ENCODE measurements at places on chromosomes 2 and 18.

DNA sequence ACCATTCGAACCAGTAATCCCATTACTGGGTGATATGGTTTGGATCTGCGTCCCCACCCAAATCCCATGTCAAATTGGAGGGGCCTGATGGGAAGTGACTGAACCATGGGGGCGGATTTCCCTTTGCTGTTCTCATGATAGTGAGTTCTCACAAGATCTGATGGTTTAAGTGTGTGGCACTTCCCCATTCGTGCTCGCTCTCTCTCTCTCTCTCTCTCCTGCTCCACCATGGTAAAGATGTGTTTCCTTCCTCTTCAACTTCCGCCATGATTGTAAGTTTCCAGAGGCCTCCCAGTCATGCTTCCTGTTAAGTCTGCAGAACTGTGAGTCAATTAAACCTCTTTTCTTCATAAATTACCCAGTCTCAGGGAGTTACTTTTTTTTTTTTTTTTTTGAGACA lies 62.6 kb downstream of the NBAS start:
- DNase-seq, result no peak

DNA sequence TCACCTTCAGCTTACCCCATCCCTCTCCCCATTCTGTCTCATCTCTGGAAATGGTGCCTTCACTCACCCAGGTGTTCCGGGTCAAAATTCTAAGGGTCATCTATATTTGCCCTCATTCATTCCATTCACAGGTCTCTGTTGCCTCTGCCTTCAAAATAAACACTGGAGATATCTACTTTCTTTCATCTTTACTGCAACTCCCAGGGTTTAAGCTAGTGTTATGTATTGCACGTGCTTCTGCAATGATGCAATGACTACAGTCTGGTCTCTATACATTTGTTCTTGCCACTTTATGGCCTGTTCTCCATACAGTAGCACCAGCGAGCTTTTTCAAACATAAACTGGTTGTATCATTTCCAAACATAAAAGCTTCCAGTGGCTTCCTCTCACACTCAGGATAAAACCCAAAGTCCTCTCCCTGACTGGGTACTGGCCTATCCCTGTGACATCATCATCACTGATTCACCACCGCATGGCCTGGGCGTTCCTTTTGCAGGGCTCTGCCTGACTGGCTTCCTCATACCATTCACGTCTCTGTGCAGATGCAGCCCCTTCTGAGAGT lies 14.3 kb downstream of the DSG2 start:
- DNase-seq, result no peak

DNA sequence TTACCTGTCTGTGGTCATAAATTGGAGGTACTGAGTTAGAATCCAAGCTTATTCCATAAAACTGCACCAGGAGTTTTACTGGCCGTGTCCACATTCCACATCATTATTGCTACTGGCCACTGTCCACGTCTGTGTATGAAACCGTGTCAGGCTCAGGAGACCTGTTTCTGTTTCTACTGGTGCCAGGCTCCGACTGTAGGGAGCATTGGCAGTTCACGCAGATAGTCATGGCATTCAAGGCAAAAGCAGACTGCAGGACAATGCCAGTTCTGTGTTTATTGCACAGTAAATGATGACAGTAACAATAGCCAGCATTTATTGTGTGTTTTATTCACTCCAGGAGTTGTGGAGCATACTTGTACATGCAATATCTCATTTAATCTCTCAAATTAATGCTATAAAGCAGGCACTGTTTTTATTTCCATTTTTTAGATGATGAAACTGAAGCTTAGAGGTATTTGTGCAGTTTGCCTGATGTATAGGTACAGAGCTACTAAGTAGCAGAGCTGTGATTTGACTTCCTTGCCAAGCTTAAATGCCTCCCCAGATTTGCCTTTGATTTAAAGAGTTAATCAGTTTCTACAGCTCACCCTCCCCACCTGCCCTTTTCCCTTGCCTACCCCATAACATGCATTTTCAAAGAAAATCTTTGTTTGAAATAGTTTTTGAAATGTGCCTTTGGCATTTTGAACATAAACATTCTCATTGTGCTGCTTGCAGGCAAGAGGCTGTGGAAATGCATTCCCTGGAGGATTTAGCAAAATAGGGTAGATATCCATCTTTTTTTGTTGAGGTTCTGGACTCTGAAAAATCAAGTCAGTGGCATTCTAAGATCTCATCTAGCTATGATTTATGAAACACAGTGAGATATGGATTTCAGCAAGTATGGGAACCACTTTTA lies 55.5 kb downstream of the MAP4K4 start:
- peak; percentile 98 for DNase-seq

- no peak for DNase-seq
These were observed 163.4 kb upstream of the ZFP36L2 start for GRCh38 chr2:43389581-43390466.

GRCh38 chr2:133959066-133959465 lies 294.8 kb upstream of the MGAT5 start:
- DNase-seq, result no peak

GRCh38 chr2:240711296-240711695 lies 19.6 kb downstream of the AQP12A start:
- no peak for DNase-seq

DNA sequence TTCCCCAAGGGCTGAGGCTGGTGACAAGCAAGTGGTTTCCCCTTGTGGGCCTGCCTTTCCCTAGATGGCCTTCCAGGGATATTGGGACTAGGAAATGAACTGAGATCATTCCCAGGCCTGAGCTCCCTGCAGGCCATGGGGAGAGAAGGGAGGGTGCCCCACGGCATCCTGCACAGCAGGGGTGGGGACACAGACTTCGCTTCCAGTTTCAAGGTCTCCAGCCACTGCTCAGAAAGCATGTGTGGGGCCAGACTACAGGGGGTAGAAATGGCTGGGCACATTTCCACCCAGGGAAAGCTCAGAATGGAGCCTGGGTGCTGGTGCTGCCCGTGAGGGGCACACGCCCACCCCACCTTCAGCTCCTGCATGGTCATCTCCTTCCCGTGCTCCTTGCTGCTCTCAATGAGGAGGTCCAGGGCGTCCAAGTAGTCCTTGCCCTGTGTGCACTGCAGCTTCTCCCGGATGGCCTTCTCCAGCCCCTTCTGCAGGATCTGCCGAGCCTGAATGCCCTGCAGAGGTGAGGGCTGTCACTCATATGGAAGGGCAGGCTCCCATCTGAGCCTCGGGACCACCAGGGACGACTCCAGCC lies 13.2 kb downstream of the CYP26B1 start:
- DNase-seq, result no peak

- no peak for DNase-seq
These were observed 297.7 kb downstream of the SATB2 start for GRCh38 chr2:199160081-199160480.

GRCh38 chr2:207248702-207249377 lies 83.1 kb upstream of the KLF7 start:
- DNase-seq, result no peak

DNA sequence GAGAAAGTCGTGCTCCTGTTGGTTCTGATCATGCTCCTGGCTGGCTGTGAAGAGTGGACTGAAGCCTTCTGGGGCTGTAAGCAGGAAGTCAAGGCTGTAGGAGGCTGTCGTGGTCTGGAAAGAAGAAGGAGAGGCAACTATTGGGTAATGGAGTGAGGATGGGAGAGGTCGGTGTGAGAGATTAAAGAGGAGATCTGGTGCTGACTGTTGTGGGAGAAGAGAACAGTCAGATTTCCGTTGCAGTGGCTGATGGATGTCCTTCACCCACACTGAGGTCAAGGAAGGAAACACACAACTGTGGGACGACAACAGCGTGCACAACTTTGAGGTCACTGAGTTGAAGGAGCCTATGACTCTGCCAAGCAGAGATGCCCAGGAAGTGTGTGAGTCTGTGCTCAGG lies 2.8 kb upstream of the PSMD1 start:
- DNase-seq, result no peak

DNA sequence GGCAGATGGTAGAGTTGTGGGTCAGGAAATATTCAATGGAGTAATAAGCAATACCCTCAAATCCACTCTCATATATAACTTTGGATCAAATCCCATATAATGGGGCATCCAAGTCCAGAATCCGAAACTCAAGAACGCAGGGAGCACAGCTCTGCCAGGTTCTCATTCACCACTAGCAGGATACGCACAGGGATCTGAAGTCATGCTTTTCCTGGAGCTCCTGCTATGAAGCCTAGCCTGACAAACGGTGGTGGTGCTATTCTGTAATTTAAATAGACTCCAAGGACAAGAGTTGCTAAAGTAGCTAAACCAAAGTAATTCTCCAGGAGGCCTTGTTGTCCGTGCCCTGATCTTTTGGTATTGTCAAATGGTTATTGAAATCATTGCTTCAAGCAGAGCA lies 264.8 kb downstream of the SLC8A1 start:
- DNase-seq, result no peak

DNA sequence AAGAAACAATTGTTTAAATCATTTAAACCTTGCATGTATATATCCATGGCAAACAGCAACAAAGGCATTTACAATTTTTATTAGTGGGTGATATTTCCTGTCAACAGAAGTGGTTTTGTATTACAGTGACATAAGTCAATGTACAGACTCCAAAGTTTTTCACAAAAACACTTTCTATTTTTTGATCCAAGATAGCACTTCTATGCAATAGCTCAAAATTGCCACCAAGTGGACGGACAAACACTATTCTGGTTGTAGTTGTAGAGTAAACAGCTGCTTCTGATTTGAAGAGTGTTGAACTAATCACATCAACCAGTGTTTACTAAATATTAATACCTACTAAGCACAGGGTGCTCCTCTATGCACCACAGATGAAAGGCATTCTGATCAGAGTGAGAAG lies 421.4 kb downstream of the NCKAP5 start:
- peak; percentile 31 for DNase-seq

All from pons (tissue), 1 donor.